ENCODE measurements at places on chromosomes 16 and 17.

DNA sequence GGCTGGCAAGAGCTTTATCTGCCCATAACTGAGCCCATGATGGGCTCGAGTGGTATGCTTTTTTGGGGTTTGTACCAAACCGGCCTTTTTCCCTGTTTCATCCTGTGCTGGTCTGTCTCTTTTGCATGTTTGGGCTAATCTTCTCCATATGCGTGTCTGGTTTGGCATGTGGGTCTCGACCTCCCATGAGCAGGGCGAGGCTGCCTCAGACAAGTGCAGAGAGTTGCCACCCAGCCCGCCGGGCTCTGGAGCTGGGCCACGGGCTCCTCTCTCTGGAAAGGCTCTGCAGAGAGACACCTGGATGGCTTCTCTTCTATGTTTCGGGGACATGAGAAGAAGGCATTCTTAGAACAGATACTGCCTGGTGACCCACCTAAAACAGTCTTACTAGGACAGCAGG is 67.8 kb upstream of the TBX2 start:
- DNase-seq: no peak

GRCh38 chr17:57271821-57272220 is 15.5 kb downstream of the MSI2 start:
- DNase-seq: peak; percentile 57

DNA sequence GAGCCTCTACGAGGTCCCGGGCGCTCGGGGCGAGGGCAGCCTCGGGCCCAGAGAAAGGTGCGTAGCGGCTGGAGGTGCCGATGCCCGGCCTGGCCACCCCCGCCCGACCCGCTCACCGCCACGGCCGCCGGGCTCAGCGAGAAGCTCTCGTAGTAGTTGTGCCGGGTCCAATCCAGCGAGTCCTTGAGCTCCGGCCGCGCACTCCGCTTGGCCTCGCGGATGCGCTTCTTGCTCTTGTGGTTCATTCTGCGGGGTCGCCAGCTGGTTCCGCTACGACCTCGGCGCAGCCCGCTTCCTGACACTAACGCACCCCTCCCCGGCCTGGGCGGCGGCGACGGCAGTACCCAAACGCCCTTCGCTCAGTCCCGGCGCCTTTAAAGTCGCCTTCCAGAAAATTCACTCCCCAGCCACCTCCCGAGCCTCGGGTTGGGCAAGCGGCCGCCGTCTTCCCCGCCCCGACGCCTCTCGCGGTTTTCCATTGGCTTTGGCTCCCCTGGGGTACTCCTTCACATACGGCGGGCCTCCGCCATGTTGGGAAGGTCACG is at the start of gene JMJD6:
TSS of gene JMJD6 (minus strand) at position 376 of the 545 bp plus-strand sequence. CDS start at position 245, 131 bp downstream.
- peak; percentile 98 for DNase-seq

DNA sequence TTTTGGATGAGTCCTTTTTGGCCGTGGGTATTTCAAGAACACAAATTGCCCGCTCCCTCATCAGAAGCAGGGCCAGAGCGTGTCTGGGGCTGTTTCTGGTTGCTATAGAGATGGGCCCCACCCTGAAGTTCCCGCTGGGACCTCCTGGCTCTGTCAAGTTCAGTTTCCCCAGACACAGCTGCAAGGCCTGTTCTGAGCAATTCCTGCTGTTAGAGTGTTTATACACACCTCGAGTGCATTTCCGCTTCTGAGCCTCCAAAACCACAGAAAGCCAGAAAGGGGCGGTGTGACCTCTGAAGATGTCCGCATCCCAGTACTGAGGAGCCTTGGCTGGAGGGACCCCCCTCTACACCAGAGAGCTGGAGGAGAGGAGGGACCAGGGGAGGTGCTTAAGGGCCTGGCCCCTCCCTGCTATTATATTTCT is 9.3 kb upstream of the WBP2 start:
- peak; percentile 91 for DNase-seq

DNA sequence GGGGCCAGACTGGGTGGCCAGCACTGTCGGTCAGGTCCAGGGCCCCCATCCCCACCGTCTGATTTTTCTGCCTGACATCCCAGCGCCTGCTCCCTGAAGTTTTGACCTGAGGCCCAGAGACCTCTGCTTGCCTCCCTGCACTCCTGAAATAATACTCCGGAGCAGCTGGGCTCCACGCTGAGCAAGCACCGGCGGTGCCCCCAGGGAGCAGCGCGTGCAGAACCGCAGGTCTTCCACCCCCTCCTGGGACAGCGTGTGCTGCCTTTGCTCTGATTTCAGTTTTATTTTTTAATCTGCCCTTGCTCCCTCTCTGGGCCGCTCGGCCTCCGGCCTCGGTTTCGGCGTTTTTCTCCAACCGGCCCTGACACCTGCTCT is 132.4 kb upstream of the GSE1 start:
- no peak for DNase-seq

DNA sequence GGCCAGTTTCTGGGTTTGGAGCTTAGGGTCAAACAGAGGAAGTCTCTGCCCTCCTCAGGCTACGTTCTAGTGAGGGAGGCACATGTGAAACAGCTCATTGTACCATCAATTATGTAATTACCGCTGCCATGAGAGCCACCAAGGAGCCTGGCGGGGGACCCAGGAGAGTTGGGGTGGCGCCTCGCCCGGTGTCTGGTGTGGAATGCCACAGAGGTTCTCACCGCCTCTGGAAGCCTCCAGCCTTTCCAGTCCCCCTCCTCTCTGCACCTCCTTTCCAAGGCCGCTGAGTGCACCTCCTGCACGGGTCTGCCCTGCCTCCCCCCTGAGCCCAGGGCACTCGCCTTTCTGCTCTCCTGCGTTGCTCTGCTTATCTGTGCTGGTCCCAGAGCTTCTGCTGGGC is 51.4 kb downstream of the SREBF1 start:
- DNase-seq: no peak

DNA sequence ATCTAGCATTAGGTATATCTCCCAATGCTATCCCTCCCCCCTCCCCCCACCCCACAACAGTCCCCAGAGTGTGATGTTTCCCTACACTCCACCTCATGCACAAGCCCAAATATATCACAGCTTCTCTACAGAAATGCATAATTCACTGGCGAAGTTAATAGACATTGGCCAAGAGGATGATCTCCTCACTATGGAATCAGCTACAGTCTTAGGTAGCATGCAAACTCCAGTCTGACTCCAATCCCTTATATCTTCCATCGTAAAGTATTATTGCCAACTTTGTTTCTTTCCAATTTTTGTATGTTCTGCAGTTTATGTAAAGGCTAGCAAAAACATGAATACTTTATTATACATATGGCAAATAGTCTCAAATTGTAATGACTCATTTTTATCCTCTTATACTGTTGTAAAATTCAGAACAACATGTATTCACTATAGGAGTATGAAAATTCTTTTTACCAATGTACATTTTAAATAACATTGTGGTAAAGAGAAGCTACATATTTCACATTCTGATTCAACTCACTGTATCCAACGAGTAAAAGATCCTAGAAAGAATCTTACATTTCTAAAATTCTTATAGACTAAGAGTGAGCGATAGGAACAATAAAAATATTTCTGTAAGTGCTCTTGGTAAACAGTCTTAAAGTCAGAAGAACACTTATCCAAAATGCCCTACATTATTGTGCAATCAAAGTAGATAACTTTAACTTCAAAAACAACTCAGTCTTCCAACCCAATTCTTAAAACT is 871 bp downstream of the ABCA8 start:
- no peak for DNase-seq

DNA sequence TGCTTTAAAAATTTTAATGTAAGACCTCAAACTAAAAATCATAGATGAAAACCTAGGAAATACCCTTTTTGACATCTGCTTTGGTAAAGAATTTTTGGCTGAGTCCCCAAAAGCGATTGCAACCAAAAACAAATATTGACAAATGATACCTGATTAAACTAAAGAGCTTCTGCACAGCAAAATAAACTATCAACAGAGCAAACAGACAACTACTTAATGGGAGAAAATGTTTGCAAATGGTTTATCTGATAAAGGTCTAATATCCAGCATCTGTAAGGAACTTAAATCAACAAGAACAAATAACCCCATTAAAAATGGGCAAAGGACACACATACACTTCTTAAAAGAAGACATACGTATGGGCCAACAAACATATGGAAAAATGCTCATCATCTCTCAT is 242.5 kb downstream of the BCAS3 start:
- no peak for DNase-seq

DNA sequence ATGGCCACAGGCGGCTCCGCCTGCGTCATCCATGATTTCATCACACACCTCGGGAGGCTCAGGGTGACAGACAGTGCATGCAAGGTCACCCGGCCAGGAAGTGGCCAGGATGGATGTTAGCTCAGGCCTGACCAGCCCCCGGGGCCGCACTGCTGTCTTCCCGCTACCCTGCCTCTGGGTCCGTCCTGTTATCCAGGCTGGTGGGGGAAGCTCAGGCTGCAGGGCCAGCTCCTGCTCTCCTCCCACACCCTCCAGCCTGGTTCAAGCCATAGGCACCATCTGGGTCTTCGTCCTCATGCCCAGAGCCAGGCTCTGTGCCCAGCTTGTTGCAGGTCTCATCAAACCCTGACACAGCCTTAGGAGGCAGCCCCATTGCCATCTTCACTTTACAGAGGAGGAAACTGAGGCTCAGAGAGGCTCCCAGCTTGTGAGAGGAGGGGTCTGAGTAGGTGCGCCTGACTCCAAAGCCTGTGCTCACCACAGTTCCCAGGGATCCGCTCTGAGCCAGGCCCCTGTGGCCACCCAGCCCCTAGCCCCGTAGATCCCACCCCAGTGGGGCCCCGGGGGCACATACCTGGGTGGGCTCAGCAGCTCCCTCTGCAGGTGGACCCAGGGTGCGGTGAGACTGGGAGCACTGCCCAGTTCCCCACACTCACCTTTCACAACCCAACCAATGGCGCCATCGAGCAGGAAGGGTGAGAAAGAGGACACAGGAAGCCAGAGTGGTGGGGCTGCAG is 412 bp upstream of the ADGRG3 start:
- no peak for DNase-seq

- DNase-seq: no peak
These were observed 19.3 kb upstream of the DNAH9 start for GRCh38 chr17:11578998-11579397.

DNA sequence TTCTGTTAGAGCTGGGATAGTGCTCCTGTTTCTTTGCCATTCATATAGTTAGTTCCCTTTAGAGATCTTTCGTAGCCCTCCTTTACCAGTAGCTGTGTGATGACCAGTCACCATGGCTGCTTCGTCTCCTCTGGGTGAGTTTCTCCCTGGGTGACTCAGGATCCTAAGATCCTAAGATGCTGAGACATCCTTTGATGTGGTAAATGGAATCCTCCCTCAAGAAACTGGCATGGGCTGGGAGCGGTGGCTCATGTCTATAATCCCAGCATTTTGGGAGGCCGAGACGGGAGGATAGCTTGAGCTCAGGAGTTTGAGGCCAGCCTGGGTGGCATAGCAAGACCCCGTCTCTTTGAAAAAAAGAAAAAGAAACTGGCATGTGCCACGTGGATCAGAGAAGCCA is 5.9 kb downstream of the PHAF1 start:
- DNase-seq: peak; percentile 33

GRCh38 chr17:10624969-10625368 is 32.1 kb downstream of the MYH3 start:
- DNase-seq: no peak

- no peak for DNase-seq
These were observed 397 bp downstream of the CDC42EP4 start for GRCh38 chr17:73311428-73311780.

DNA sequence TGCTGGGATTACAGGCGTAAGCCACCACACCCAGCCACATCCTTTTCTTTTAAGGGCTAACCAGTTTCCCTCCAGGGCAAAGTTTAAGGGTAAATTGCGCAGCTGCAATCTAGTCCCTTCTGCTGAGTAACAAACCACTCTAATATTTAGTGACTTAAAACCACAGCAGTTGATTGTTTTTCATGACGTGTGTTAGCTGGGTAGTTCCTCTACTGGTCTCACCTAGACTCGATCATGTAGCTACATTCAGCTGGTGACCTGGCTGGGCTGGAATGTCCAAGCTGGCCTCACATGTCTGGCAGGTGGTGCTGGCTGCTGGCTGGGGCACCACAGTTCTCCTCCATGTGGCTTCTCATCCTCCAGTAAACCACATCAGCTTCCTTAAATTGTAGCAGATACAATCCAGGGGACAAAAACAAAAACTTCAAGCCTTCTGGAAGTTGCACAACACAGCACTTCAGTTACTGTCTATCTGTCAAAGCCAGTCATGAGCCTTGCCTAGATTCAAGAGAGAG is 75.5 kb downstream of the GPRC5B start:
- no peak for DNase-seq

- no peak for DNase-seq
These were observed 1.3 kb downstream of the PRPSAP2 start for GRCh38 chr17:18859256-18859655.

- no peak for DNase-seq
These were observed 73.9 kb downstream of the RPH3AL start for GRCh38 chr17:278676-279059.

- DNase-seq: no peak
These were observed 5.3 kb upstream of the MKS1 start for GRCh38 chr17:58224315-58224714.

GRCh38 chr16:28003021-28003865 is 60.3 kb downstream of the GSG1L start:
- no peak for DNase-seq

GRCh38 chr16:9706217-9706836 is 475.9 kb downstream of the GRIN2A start:
- no peak for DNase-seq
